ENCODE measurements at places on chromosomes 6 and 20. TPM values are rescaled to one million over a fixed set of nuclear protein-coding genes. Genes with fewer than 3 reads are reported as not detected.

The NOX3 gene
- not detected for total RNA-seq

The BPIFB4 gene
- 0.22 TPM for total RNA-seq

The JARID2 gene
- total RNA-seq, result 29.7 TPM

The GSTA3 gene
- total RNA-seq, result not detected

The FOXA2 gene
- total RNA-seq, result not detected

The DSP gene
- 98.2 TPM for total RNA-seq

The ADGB gene
- total RNA-seq, result 3.1 TPM

The PKHD1 gene
- total RNA-seq, result 0.66 TPM

The PLCB4 gene
- total RNA-seq, result 73.8 TPM

The GINS1 gene
- 6.8 TPM for total RNA-seq

The PDYN gene
- not detected for total RNA-seq

The RHAG gene
- total RNA-seq, result 3.5 TPM

The SPATA25 gene
- total RNA-seq, result 7.6 TPM

Measured in camera-type eye (tissue), 1 donor.